ENCODE measurements at places on chromosomes 12 and 14.
A peak's percentile ranks its signal among the peaks of the same experiment; 100 is the strongest.

GRCh38 chr12:10663869-10664268, 10.0 kb downstream of the STYK1 start:
- DNase-seq, result no peak

DNA sequence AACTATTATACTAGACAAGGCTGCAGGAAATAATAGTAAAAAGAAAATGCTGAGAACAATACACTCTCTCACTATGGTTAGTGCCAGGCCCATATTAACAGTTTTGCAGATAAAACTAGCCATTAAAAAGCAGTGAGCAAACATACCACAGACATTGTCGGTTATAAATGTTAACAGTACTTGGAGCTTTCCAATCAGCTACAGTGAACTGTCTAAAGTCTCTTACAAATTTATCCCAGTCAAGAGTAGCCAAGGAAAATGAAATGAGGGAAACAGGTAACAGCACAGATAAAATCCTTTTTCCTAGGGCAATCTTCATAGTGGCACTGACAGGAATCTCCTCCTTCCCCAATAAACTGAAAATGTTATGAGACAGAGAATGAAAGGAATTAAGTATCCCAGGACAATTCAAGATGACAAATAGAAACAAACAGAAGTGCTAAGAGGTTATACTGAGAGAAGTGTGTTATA, 30.8 kb downstream of the PAWR start:
- DNase-seq, result no peak

DNA sequence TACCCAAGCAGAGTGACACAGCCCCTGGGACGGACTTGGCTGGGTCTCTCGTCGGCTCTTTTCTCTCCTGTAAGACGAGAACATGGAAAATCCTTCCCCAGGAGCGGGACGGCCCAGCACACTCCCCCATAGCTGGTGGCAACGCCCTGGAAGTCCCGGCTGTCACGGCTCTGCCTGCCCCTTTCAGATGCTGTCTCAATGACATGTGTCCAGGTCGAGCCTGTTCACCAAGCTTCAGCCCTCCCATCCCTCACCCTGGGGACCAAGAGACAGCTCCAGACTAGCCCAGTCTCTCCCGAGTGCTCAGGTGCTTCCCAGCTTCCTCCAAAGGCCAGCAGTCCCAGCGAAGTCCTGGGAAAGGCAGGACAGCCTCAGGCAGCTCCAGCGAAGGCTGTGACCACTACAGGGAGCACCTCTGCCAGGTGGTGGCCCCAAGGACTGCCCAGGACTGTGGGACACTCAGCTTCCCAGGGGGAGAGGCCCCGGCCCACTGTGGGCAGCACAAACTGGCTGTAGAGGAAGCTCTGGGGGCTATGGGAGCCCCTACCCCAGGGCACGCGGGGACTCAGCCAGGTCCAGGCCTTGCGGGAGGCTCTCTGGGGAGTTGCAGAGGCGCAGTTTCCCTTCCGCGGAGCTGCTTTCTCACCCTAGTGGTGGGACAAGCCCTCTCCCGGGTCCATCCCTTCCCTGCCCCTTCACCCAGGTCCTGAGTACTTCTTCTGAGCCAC, 33.6 kb downstream of the TNFAIP2 start:
- no peak for DNase-seq

DNA sequence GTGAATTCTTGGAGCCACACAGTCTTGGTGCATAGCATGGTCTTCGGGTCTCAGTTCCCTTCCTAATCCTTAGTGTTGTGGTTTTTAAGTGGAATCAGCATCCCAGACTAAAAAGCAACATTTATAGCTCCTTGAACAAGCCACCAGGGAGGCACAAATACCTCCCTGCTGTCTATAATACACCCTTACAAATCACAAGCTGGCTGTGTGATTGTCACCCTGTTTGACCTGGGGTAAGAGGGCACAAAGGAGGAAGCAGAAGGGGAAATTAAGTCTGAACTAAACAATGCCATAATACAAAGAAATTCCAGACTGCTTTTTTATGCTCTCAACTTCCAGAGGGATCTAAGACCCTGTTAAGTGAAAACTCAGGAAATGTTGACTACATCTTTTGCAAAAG, 7.7 kb upstream of the MMP19 start:
- no peak for DNase-seq

- no peak for DNase-seq
These were observed 13.0 kb upstream of the VPS37B start for GRCh38 chr12:122908915-122909314.

DNA sequence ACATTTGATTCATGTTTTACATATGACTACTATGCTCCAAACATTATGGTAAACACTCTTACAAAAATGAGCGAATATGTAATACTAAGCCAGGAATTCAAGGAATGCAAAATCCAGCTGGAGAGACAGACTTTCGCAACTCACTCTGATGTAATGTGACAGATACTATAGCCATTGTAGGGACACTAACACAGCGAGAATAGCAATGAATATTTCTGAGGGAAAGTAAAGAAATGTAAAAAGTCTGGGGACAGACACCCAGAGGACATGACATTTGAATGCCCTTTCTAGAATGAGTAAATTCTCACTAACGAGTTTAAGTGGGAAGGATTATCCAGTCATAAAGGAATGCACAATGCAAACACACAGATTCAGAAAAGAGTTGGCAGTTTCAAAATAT, 121.9 kb downstream of the PIK3C2G start:
- DNase-seq, result no peak

DNA sequence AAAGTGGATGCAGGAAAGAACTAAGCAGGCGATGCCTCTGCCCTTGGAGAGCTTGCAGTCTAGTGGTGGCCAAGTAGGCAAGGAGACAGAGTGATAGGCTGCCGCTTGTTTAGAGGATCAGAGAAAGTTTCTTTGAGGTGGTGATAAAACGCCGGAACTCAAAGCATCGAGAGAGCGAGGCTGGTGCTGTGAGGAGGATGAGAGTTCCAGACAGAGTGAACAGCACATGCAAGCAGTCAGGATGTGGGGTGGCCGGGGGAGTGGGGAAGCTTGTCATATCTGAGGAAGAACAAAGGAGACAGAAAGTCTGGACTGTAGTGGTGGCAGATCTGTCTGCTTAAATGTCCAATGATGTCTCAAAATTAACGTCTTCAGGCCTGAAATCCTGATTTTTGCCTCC, 319.7 kb downstream of the SNAPC1 start:
- DNase-seq, result no peak

GRCh38 chr12:132593938-132594358, 16.4 kb downstream of the LRCOL1 start:
- DNase-seq, result peak; percentile 34

All from thoracic aorta (tissue), 2 donors.